ENCODE measurements at places on chromosomes 6 and 20.

DNA sequence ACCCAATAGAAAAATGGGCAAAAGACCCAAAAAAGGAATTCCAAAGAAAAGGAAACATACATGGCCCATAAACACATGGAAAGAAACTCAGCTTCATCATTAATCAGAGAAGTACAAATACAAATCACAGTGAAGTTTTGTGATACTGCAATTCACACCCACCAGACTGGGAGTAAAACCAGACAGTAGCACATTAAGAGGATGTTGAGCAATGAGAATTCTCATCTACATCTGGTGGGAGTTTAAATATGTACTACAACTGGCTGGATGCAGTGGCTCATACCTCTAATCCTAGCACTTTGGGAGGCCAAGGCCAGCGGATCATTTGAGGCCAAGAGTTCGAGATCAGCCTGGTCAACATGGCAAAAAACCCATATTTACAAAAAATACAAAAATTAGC, 125.7 kb upstream of the PHACTR1 start:
- DNase-seq: no peak

DNA sequence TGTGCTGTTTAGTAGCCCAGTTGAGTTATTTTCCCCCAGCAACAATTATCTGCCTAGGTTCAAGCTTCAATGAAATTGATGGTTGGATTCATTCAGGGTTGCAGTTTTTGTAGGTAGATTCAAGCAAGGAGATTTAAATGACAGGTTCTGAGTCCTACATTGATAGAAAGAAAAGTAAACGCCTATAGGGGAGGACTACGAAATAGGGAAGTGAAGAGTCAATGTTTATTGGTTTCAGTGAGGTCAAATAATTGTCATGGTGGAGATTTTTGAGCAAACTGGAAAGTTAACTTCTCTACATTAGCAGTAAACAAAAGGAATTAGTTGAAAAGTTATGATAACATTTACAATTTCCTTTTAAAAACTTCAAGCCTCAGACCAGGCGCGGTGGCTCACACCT, 734 bp upstream of the WFDC13 start:
- no peak for DNase-seq

DNA sequence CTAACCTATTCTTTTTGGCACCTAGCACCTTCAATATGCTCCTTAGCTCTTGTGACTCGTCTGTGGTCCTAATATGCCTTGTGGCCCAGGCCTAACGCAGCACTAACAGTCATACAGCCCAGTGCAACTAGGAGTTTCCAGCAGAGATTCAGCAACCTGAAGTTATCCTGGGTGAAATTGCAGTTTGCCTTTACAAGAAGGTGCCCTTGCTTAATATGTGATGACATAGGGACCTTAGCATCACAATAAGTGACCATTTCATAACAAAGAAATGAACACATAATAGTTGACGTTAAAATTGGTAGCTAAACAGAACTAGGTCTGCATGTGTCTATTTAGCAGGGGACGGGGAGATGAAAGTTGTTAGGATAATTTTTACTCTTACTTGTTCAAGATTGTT, 10.1 kb downstream of the FIG4 start:
- no peak for DNase-seq

GRCh38 chr6:148443798-148444560, 101.3 kb downstream of the SASH1 start:
- DNase-seq: peak; percentile 69

DNA sequence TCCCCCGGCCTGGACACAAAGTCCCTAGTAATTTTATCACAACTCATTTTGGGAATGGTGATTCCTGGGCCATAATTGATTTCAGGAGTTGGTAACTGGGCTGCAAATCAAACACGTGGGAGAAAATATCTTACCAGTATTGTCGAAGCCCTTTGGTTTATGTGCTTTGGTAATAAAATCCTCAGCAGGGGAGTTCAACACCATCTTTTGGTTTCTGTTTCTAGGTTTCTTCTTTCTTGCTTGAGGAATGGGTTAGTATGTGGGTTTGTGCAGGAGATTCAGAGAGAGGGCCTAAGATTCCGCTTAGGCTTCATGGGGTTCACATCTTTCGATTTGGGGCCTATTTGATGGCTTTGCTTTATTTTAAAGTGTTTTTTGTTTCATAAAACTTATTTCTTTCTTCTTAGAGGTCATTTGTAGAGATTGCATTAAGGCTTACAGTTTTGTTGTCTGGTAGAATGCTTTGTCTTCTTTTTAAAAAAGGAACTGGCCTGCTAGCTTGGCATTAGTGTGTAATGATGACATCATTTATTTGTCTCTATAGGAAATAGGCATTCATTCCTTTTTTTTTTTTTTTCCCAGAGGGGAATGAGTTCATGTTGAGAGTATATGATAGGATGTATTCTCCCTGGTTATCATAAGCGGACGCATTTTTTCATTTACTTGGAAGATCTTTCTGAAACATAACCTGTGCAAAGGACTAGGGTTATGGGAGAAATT, 45.8 kb downstream of the CYP24A1 start:
- no peak for DNase-seq

DNA sequence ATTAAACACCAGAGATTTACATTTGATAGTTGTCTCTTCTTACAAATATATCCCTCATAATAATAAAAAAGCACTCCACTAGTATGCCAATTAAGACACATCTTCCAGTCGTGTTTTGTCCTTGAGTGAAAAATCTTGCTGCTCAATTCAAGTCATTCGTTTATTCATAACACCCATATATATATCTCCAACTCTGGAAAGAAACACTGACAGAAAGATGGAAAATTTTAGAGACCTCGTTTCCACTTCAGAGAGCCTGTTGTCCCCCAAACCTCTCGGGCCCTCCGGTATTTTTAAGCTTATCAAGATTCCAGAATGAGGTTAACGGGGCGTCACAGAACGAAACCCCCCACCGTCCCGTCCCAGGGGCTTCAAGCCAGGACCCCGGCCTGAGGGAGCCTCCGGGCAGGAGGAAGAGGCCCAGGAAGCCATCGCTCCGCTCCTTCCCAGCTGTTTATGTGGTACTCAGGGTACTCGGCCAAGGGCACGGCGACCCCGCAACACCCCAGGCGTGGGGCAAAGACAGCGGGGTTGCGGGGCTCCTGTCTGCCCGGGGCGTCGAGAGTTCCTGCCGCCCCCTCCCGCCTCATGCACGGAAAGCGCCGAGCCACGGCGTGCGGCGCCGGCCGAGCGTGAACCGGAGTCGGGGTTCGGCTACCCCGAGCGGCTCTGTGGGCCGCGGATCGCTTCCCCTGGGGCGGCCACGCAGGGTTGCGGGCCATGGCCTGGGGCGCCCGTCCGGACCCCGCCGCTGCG, 623 bp upstream of the SNX9 start:
- peak; percentile 71 for DNase-seq

- peak; percentile 62 for DNase-seq
Measured at GRCh38 chr6:132020138-132020581, 69.0 kb upstream of the CCN2 start.

DNA sequence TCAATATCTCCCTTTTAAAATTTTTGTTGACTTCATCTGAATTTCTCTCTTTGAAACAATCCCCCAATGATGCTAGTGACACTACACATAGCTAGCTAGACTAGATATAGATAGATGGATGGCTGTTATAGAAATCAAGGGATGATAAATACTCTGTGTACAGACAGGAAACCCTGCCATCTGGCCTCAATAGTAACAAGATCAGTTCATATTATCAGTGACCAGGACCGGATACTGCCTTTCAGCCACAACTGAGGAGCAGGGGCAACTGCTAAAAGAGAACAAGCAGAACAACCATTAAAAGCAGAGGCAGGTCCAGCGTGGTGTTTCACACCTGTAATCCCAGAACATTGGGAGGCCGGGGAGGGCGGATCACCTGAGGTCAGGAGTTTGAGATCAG, 118.3 kb upstream of the FAM184A start:
- DNase-seq: no peak

GRCh38 chr6:77463861-77464494, 687 bp upstream of the HTR1B start:
- peak; percentile 79 for DNase-seq

- no peak for DNase-seq
Measured at GRCh38 chr6:117817992-117818391, 89.1 kb upstream of the SLC35F1 start.

GRCh38 chr20:23613676-23614075, 8.0 kb upstream of the CST9 start:
- DNase-seq: no peak

DNA sequence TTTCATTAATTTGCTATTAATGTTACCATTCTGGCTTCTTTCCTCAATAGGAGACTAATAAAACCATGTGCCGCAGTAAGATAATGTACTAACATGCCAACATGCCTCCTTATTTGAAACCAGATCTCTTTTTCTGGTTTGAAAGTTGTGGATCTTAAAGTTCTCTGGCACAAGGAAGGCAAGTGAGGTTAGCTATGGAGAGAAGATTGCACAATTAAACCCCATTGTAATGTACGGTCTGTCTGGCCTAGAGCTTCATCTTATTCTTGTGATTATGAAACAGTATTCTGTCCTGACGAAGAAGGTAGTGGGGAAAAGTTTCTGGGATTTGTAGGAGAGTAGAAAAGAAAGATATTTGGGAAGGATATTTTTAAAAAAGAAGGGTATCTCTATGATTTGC, 68.4 kb downstream of the EYA4 start:
- DNase-seq: no peak

- DNase-seq: no peak
Measured at GRCh38 chr6:29414588-29414987, at the start of gene OR12D1. Gene OR12D1, plus strand, starts transcription at chr6:29414928.

- no peak for DNase-seq
Measured at GRCh38 chr20:39829256-39829655, 859.8 kb downstream of the MAFB start.

- no peak for DNase-seq
Measured at GRCh38 chr20:60255415-60255814, 297.2 kb downstream of the CDH26 start.

GRCh38 chr6:3456395-3456897, 404 bp downstream of the SLC22A23 start:
- DNase-seq: no peak

GRCh38 chr6:38857815-38858214, 142.7 kb downstream of the DNAH8 start:
- no peak for DNase-seq

GRCh38 chr6:119758385-119758784, 408.8 kb upstream of the MAN1A1 start:
- DNase-seq: no peak

DNA sequence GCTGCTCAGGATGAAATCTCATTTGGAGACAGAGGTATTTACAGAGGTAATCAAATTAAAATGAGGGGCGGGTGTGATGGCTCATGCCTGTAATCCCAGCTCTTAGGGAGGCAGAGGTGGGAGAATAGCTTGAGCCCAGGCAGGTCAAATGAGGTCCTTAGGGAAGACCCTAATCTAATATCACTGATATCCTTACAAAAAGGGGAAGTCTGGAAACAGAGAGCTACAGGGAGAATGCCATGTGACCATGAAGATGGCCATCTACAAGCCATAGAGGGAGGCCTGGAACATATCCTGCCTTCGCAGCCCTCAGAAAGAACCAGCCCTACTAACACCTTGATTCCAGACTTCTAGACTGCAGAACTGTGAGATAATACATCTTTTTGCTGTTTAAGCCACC, 8.3 kb downstream of the MTCL3 start:
- DNase-seq: no peak

DNA sequence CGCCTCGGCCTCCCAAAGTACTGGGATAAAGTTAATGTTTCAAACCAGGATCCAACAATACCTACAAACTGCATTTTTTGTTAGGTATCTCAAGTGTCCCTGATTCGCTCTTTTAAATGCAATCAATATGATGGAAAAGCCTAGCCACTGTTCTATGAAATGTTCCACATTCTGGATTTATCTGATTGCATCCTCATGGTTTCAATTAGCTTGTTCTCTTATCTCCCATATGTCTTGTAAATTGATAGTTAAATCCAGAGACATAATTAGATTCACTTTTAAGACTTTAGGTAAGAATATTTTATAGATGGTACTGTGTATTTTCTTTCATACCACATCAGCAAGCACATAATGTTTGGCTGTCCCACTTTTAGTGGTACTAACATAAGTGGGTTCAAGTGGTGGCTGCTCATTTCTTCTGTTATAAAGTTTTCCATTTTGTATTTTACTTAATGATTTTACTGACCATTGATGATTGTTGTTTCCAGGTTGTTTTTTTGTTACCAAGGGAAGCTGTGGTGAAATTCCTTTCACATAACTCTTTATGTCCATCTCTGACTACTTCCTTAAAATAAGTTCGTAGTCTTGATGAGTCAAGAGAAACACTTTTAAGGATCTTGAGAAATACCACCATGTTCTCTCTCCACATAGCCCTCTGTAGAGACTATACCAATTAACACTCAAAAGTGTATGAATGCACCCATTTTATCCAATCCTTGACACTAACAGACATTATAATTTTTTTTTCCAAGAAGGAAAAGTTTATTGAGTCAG, 40.5 kb downstream of the RNGTT start:
- DNase-seq: no peak

Measured in tibial artery (tissue), 4 donors.